ENCODE measurements at places on chromosomes 2 and 18.

GRCh38 chr18:61203151-61203550 lies 130.1 kb upstream of the CDH20 start:
- no peak for DNase-seq

- DNase-seq: no peak
These were observed 6.4 kb downstream of the SLC8A1 start for GRCh38 chr2:40445467-40445866.

DNA sequence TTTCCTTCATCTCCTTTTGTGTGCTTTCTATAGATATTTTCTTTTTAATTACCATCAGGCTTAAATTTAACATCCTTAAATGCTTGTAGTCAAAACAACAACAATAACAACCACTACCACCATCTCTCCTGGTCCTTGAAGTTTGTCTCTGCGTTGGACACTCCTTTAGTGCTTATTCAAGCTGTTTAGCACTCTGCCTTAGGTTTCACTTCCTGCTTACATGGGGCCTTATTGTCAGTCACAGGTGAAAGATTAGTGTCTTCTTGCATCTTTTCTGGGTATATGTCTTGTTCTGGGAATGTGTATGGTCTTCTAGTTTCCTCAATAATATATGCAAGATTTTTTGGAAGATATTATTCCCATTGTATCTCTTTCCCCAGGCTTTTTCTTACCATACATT lies 240.1 kb upstream of the NXPH2 start:
- DNase-seq: no peak

DNA sequence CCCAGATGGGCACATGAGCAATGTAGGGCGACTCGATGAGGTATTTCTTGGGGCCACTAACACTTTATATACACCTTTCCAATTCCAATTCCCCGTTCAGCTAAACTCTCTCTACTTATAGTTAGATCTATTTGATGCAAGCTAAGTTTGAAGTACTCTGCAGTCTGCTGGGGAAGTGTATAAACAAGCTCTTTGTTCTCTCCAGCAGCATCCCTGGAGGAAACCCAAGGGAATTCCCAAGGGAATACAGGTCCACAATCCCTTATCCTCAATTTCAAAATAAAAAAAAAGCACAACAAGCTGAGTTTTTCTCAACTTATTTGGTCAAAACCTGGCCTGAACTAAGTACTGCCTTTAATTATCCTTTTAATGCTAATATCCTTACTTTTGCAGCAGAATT lies 433.3 kb downstream of the NBAS start:
- DNase-seq: no peak

- DNase-seq: no peak
These were observed 177.2 kb downstream of the EN1 start for GRCh38 chr2:118670276-118670675.

DNA sequence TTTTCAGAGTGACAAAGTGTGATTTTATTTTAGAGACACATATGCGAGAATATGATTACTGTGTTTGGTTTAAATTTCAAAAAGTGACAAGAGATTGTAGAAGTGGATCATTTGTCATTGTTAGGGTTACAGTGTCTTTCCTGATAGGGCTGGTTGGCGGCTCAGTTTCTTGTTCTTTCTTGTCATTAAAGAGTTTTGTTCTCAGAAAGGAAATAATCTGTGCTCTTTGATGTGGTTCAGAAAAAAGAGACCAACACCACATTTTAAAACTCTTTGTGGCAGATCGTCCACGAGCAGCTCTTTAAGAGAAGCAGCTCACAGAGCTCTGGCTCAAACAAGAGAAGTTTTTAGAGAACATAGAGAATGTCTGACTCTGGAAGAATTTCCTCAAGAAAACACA lies 45.6 kb upstream of the ZNF532 start:
- no peak for DNase-seq

GRCh38 chr2:20190170-20190569 lies 34.8 kb downstream of the SDC1 start:
- DNase-seq: no peak

GRCh38 chr2:86487062-86487461 lies 45.9 kb downstream of the KDM3A start:
- DNase-seq: no peak

DNA sequence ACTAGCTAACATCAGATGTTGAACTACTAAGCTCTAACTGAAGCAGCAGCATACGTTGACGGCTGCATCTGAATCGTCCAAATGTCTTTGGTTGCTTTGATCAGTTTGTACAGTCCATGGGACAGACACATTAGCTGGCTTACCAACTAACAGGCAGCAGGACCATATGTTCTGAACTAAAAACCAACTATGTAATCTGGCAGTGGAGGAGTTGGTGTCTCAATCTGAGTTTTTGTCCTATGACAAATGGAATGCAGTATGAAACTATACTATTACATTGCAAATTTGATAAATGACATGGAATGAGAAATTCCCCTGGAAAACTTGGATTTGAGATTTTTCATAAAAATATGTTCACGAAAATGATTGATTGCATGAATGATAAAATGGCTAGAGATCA lies 79.5 kb downstream of the EPHA4 start:
- DNase-seq: no peak

DNA sequence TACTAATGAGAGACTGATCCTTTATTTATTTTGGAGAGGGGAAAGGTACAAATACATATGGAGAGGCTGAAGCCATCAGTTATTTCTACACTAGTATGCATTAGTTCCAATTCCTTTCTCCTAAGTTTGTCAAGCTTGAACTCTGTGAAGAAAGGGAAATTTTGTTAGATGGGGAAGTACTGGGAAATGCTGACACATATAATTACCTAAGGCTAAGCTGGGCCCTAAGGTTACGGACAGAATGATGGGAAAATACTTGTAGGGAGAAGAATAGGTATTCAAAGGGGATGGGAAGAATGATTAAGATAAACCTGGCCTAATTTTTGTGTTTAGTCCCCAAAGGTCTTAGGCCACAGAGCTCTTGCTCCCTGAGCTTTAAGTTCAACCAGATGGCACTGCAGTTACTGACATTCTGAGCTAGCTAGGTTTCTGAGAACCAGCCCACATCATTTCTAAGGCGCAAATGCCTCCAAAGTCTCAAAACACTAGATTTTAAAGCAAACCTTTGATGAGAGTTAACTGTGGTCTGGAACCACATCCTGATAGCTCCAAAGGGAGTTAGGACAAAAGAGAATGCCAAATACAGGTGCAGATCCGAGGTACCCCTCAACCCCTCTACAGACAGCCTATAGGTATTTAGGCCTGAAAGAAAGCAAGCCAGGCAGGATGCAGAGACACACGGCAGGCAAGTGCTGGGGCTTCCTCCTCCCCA lies 2.7 kb downstream of the TMEM163 start:
- DNase-seq: no peak

- no peak for DNase-seq
These were observed 93.1 kb downstream of the MDH1 start for GRCh38 chr2:63681896-63682295.

GRCh38 chr2:180952082-180952481 lies 28.3 kb upstream of the UBE2E3 start:
- DNase-seq: no peak

DNA sequence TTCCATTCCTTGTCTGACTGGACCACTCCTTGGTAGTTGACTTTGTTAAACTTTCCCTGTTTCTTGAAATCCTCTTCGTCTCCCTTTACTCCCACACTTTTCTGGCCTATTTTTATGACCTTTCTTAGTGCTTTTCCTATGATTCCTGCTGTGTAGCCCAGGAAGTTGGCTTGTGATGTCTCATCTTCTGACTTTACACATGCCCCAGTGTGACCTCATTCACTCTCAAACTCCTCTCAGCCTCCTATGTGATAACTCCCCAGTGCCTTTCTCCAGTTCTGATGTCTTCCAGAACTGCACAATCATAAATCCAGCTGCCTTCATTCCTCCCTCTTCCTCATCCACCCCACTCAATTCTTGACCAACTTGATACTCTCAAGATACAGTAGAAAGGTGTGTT lies 407.6 kb downstream of the TGIF1 start:
- DNase-seq: no peak

Data from SW 1271 (cell line).